ENCODE measurements at places on chromosomes 1 and 21. TPM values are rescaled to one million over a fixed set of nuclear protein-coding genes. Genes with fewer than 3 reads are reported as not detected.

- DNase-seq = no peak
Measured at GRCh38 chr1:54168206-54168965, 15.6 kb upstream of the CDCP2 start.

- no peak for DNase-seq
Measured at GRCh38 chr1:161784968-161785367, 18.8 kb downstream of the ATF6 start.

DNA sequence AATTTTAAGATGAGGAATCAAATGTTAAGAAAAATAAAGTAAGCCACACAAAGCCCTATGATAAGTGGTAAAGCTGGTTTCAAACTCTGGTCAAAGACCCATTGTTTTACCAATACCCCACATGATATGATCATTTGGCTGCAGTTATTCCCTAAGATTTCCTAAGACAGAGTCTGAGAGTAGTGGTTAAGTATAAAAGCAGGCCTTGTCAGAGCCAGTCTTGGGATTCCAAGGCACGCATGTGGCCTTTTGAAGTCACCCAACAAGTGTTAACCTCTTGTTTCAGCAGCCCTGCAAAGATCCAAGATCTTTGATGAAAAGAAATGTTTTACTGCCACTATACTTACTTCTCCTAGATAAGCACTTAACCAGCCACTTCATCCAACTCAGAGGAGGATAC lies 159.2 kb downstream of the SIPA1L2 start:
- DNase-seq = no peak

GRCh38 chr1:115428256-115428655 lies 90.2 kb upstream of the NGF start:
- DNase-seq = peak; percentile 50

GRCh38 chr1:87170931-87171598 lies 157.6 kb upstream of the LMO4 start:
- no peak for DNase-seq

DNA sequence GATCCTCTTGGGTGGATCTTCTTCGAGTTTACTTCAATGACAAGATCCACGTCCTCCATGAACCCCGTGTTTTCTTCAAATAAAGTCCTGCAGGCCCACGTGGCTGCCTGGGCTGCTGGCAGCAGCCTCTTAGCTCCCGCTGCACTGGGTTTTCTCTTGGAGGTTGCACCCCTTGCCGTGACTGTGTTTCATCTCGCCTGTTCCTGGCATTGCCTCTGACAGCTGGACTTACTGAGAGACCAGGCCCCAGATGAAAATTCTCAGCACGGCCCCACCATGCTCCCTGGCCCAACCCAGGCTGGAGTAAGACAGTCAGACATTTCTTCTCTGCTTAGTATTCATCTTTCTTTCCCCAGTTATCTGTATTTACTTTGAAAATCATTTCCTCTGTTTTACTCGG lies 274.8 kb upstream of the RUNX1 start:
- no peak for DNase-seq

DNA sequence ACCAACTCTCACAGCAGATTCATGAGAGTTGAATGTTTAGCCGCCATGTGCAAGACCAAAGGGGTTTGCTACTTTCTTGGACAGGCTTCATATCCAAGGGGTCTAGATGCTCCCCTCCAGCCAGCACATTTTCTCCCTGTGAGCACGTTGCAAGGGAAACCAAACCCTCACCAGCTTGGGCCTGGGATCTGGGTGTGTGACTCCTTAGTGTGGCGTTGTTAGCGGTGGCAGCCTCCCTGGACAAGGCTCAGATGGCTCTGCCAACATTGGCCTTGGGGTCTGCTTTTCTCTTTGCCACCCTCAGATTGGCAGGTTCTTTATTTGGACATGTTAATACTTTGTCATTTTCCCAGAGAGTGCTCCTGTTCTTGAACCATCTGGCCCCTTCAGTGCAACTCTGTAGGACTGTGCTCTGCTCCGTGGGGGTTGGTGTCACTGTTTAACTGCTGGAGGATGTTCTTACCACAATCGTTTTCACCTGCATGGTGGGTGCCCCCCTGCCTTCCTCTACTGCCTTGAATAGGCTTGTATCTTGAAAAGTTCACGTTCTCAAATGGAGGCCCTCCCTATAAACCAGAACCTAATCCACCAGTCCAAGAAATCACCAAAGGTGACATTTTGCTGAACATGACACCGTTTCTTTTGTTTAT lies 13.4 kb downstream of the ABCG1 start:
- DNase-seq = no peak

- no peak for DNase-seq
Measured at GRCh38 chr1:114735479-114735878, 18.9 kb upstream of the NRAS start.

DNA sequence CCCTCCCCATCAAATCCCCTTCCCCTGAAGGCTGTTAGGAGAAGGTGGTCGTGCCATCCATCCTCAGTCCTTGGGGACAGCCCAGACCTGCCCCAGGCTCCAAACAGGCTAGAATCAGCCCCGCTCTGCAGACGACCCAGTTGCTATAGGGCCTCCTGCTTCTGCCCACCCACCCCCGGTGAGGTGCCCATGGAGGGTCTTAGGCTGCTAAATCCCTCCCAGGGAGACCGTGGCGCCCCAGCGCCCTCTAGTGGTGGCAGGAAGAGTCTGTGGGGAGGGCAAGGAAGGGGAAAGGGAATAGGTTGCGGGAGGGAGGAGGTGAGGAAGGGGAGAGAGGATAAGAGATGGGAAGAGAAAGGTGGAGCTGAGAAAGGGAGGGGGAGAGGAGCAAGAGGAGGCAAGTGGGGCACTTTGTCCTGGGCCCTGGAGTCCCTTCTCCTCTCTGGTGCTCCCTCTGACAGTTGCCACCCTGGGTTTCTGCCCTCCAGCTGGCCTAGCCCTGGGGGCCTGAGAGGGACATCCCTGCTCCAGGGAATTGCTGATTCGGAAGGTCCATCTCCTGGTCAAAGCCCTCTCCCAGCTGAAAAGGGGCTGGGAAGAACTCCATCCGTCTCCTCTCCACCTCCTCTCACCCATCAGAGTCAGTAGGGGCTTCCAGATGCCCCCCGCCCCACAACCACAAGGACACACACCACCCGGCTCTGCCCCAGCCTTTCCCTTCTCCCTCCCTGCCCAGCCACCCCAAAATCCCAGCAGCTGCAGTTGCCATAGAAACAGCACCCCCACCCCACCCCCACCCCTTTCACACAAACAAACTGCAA lies 55.4 kb downstream of the CAMK2N1 start:
- peak; percentile 85 for DNase-seq

GRCh38 chr1:84889437-84889836 lies 3.6 kb downstream of the LPAR3 start:
- no peak for DNase-seq

- no peak for DNase-seq
Measured at GRCh38 chr1:33616780-33617179, 144.3 kb downstream of the ZSCAN20 start.

GRCh38 chr1:77540501-77541161 lies 141.8 kb downstream of the ZZZ3 start:
- peak; percentile 37 for DNase-seq

DNA sequence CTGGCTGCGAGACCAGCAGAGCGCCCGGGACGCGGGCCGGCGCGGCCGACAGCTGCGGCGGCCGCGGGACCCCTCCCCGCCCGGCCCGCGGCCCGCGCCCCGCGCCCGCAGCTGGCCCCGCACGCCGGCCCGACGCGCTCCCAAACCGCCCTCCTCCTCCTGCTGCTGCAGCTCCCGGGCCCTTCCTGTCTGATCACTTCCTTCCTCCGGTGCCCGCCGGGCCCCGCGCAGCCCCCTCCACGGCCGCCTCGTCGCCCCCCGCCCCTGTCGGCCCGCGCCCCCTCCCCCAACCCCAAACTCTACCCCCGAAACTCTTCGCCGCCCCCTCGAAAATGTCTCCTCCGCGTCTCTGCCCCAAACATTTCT lies 594 bp downstream of the LUZP1 start:
- DNase-seq = peak; percentile 94

DNA sequence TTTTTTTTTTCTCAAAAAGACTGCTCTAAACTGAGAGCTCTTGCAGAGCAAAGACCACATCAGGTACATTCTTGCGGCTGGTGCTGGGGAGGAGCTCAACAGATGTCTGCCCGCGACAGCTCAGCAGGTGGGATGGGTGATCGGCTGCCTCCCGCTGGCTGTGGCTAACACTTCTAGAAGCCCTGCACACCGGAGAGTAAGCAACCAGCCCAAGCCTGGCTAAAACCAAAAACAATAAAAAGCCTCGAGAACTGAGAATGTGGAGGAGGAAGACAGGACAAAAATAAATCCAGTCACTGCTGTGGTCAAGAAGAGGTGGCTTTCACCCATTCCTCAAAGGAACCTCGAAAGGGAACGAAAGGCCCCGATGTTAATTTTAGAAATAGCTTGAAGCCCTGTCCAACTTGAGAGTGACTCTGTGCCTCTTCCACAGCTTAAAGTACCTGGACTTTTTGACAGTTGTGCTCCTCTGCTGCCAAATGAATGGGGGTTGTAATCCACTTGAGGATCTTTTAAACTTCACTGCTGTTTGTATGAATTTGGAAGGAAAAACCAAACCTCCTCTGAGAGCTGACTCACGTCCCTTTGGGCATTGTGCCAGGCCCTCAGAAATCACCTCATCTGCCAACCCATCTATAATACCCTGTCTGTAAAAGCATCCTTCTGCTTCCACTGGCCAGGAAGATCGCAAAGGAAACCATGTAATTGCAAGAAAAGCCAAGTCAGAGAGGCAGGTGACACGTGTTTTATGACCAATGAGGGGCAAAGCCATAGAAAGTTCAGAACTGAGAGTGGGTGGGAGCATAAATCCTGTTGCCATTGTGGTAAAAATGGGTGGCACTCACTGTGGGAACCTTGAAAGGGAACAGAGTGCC lies 78.6 kb downstream of the KCNN3 start:
- DNase-seq = peak; percentile 87

- no peak for DNase-seq
Measured at GRCh38 chr1:182143825-182144645, 82.5 kb upstream of the ZNF648 start.

GRCh38 chr1:18294437-18295176 lies 186.1 kb upstream of the KLHDC7A start:
- peak; percentile 48 for DNase-seq

GRCh38 chr1:85224734-85225623 lies 24.2 kb upstream of the SYDE2 start:
- DNase-seq = no peak

DNA sequence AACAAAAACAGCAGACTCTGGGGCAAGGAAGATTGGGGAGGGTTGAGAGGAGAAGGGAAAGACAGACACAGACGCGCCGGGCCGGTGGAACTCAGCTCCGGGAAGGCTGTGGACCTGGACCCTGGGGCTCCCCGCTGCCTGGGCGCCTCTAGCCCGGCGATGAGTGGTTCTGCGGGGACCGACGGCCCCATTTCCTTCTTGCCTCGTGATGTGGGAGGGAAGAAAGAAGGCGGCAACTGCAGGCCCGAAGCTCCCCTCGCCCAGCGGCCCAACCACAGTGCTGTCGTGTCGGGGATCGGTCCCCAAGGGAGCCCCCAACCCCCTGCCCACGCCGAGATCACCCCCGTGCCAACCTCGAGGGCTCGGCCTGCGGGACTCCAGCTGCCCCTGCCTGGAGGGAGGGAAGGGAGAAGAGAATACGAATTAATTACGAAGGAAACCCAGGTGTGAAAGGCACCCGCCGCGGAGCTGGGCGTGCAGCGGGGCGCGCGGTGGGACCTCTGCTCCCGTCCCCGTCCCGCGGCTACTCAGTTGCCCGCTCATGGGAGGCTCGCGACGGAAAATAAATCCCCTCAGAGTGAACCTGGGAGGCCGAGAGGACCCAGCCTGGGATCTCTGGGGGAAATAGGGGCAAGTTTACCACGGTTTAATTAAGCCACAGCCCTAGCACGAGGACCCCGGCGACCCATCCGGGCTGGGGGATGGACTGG lies 7.4 kb downstream of the FOXD3 start:
- peak; percentile 61 for DNase-seq

- no peak for DNase-seq
Measured at GRCh38 chr1:169089776-169090175, 16.7 kb upstream of the ATP1B1 start.

GRCh38 chr21:45027241-45028196 lies 46.9 kb upstream of the ADARB1 start:
- peak; percentile 65 for DNase-seq

Gene REN
- total RNA-seq = not detected

Gene MYOG
- total RNA-seq = not detected

Gene ZFP69
- total RNA-seq = 4.4 TPM

Gene ANXA9
- under 0.01 TPM for total RNA-seq

Gene SLC5A9
- not detected for total RNA-seq

Gene IFI44L
- total RNA-seq = 28.3 TPM

Gene LCE2C
- not detected for total RNA-seq

Gene SPOCD1
- total RNA-seq = 58.6 TPM

Gene SPRR4
- total RNA-seq = not detected

Gene PRAMEF5
- total RNA-seq = not detected

Gene RIPK4
- total RNA-seq = 2.2 TPM

Gene GNAT2
- 0.29 TPM for total RNA-seq

Gene SNX7
- 78.9 TPM for total RNA-seq
